Cardiac fibroblast (primary cell): ENCODE measurements at places on chromosomes 11 and 22.
A peak's percentile ranks its signal among the peaks of the same experiment; 100 is the strongest.

GRCh38 chr11:67441731-67442351 is 1.4 kb downstream of the CORO1B start:
- DNase-seq, result no peak

- DNase-seq, result peak; percentile 14
Observed at GRCh38 chr11:127017482-127017881, 16.9 kb upstream of the KIRREL3 start.

DNA sequence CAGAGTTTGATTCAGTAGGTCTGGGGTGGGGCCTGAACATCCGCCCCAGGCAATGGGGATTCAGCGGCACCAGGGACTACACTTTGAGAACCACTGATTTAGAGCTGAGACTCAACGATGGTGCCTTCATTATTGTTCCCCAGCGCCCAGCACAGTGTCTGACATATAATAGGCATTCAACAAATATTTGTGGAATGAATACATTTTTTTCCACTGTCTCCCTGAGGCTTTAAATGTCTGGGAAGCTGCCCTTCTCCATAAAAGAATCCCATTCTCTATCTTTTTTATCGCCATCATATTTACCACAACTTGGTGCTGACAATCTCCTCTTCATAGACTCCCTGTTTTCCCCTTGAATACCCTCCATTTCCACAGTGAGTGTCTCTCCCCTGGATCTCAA is 23.6 kb upstream of the LMO2 start:
- no peak for DNase-seq

DNA sequence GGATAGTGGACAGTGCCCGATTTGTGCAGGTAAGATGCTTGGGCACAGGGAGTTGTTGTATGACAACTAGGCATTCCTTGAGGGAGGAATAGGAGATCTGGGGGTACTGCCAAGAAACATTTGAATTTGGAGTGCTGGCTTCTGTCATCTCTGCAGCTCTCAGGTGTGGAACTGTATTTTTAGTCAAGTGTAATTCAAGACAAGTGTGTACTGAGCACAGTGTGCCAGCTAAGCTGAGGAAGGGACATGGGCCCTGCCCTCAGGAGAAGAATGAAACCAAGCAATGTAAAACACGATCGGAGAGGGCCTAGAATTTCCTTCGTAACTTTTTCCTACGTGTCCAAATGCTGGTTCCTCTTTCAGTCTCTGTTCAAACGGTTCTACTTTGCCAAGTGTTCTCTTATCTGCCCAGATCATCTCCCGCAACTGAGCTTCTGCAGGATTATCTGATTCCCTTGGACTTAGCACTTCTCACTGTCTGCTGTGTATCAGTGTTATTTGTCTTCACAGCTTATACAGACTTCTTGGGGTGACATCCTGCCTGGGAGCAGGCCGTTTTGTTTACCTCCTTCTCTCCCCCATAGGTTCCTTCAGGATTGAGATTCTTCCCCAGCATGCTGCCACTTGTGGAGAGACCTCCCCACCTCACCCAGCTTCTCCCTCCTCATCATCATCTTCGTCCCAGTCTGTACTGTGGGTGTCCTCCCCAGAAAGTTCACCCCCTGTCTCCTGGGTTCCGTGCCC is 27.6 kb downstream of the ART5 start:
- DNase-seq, result no peak

DNA sequence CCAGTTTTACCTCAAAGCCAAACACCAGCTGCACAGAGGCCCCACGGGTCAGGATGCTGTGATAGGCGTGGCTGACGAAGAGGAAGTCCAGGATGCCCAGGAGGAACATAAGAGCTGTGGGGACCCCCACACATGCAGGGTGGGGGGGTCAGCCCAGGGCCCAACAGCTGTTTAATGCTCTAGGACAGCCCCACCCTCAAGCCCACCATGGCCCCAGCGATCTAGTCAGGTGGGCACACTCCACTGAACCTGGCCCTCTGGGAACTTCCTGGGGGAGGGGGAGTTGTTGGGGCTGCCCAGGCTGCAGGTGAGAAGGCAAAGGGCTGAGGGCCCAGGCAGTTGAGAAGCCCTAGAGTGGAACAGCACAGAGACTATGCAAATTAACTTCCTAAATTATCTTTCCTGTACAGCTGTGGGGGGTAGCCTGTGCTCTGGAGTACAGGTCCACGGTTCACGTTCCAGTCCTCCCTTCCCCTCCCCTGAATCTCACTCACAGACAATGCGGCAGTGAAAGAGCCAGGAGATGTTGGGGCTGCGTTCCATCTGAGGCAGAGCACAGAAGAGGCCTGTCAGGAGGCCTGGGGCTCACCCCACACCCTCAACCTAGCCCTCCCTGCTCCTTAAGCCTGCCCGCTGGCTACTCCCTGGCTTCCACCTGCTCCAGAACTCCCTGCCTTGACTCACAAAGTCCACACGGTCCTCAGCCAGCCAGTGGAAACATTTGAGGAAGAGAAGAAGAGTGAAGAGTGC is 1.9 kb downstream of the SYVN1 start:
- no peak for DNase-seq

DNA sequence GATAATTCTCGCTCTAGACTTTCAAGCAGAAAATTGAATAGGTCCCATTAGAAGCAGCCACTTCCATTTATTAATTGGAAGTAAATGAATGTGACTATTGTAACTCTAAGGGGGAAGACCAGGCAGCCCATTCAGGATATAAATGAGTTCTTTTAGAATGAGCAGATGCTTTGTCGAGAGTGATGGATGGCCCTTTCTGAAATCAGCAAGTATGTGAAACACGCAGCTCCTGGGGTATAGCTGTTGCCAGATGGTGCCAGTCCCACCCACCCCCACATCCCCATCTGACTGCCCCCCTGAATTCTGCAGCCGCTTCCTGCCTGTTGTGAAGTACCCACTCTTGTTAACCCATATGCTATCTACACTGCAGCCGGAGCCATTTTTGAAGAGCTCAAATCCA is 3.7 kb downstream of the SLC15A3 start:
- no peak for DNase-seq

DNA sequence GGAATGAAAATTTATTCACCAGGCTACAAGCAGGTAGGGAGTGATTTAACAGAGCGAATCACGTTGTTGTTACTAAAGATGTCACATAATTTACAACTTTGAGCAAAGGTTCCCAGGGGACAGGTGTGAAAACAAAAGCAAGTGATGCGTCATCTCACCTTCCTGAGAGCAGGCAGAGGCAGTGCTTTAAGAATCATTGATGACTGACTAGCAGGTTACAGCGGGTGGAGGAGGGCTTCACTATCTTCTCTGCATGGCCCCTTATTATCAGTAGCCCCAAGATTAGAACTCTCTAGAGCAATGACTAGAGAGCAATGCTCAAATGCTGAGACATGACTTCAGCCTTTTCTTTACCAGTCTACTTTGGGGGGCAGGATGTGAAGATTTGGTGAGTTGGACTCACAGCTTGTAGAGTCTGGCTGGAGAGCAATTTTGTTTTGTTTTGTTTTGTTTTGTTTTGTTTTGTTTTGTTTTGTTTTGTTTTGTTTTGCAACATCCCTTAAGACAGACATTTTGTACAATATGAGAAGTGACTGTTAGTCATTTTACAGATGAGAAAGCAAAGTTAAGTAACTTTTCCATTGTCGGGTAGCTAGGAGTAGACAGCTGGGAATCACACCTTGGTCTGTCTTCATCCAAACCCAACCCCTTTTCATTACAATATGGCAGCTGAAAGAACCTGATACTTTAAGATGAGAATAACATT is 84.8 kb downstream of the SLC1A2 start:
- DNase-seq, result no peak

- DNase-seq, result no peak
Observed at GRCh38 chr11:109796253-109796652, 296.9 kb upstream of the ZC3H12C start.

- peak; percentile 24 for DNase-seq
Observed at GRCh38 chr11:90476442-90477007, 253.7 kb upstream of the CHORDC1 start.

DNA sequence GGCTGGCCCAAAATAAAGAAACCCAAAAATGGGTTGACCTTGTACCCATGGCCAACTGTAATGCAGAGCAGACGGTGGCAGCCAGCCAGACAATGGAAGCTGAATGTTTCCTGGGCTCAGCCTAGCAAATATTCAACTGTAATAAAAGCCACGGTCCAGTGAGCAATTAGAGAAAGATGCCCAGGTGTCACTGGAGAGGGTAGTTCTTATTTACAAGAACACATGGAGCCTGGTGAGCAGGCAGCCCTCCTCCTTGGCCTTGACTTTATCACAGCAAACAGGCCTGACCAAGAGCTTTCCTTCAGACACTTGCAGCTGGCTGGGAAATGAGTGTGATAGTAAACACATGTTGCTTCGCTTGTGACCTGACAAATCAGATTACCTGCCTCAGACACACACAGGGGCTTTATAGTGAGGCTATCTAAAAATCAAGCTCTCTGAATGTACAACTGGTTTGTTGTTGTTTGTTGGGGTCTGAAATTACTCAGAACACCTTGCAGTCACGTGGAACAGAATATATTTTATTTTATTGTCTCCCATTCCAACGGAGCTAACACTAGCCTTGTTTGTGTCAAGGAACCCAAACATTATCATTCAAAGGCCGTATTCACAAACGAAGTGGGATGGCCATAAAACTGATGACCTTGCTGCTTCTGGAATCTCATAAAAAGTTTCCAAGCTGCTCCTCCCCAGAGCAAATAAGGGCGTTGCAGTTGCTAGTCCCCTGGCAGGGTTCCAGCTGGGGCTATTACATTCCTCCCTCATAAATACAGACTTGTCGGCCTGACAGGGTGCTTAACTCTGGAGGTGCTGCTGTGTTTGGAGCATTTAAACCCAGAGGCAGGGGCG is 161.1 kb downstream of the BBOX1 start:
- DNase-seq, result peak; percentile 74

GRCh38 chr11:64608636-64609035 is 17.6 kb downstream of the SLC22A12 start:
- no peak for DNase-seq

DNA sequence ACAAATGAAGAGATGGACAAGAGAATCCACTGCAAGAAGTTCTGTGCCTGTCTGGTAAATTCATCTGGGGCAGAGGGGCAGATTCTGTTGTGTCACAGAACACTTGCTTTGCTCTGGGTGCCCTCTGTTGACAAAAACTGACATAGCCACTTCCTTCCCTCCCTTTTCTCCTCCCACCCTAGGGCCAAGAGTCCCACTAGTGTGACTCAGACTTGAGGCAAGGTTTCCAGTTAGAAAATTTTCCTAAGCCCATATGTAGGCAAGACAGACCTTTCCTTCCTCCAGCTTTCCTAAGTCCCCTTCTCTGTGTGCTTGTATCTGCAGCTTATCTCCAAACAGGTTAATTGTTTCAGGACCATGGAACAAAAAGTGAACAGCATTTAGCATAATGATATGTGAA is 106.8 kb downstream of the RBFOX2 start:
- peak; percentile 94 for DNase-seq

GRCh38 chr11:129455756-129456655 is 80.4 kb downstream of the BARX2 start:
- DNase-seq, result no peak

GRCh38 chr11:79484872-79485271 is 44.0 kb upstream of the TENM4 start:
- no peak for DNase-seq

DNA sequence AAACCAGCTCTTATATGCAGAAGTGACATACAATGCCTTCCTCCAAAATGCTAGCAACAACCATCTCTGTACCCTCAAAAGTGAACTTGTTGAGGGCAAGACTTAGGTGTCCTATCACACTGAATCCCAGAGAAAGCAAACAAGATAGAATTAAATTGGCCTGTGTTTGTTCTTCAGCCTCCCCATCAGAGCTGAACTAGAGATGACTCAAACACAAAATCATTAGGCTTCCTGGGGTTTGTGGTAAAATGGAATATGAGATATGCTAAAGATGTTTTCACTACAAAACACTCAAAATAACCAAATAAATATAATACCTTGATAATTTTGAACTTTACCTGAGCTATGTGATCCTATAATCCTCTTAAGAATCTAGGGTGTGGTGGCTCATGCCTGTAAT is 31.6 kb downstream of the ZNF214 start:
- no peak for DNase-seq

- no peak for DNase-seq
Observed at GRCh38 chr11:34443136-34443535, 4.4 kb downstream of the CAT start.

GRCh38 chr11:35436581-35437250 is 17.4 kb upstream of the SLC1A2 start:
- no peak for DNase-seq

DNA sequence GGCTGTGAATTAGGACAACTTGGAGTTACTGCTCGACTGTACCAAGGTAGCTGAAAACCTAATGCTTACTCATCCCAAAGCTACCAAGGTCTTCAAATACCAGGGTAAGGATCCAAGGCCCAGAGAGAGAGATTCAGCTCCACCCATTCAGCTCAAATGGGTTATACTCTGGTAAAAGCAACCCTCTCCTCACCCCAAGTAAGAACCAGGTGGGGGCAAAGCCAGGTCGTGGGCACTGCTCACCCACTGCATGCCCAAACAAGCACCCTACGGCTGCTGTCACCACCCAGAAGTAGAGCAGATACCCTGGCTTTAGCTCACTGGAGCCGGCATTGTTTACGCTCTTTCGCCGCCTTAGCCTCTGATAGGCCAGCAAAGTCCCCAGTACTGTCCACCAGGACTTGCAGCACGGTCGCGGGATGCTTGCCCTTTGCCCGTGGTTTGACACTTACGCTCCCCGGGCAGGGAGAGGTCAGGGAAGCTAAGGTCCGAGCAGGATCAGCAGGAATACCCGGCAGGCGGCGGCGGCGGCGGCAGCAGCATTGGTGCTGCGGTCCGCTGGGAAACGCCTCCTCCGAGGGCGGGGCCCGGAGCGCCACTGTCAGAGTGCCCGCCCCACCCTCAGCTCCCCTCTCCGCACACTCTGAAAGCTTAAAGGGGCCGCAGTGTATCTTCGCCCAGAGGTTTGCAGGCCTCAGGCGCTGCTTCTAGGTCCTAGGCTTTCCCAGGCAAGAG is 19.6 kb downstream of the CKAP5 start:
- DNase-seq, result peak; percentile 80

- peak; percentile 3 for DNase-seq
Observed at GRCh38 chr22:28544431-28544868, 135.2 kb downstream of the TTC28 start.
